ENCODE measurements at places on chromosomes 5 and 9.

GRCh38 chr9:6078382-6079105 lies 63.1 kb upstream of the RANBP6 start:
- H3K4me1 ChIP-seq: no peaks in the 10 kb centered on the region
- no peaks in the 10 kb centered on the region for H3K27me3 ChIP-seq
- no peak overlapping the region for H3K4me3 ChIP-seq
- H3K27ac ChIP-seq: no peak overlapping the region
- DNase-seq: peak; percentile 49
- H3K36me3 ChIP-seq: no peaks in the 10 kb centered on the region

DNA sequence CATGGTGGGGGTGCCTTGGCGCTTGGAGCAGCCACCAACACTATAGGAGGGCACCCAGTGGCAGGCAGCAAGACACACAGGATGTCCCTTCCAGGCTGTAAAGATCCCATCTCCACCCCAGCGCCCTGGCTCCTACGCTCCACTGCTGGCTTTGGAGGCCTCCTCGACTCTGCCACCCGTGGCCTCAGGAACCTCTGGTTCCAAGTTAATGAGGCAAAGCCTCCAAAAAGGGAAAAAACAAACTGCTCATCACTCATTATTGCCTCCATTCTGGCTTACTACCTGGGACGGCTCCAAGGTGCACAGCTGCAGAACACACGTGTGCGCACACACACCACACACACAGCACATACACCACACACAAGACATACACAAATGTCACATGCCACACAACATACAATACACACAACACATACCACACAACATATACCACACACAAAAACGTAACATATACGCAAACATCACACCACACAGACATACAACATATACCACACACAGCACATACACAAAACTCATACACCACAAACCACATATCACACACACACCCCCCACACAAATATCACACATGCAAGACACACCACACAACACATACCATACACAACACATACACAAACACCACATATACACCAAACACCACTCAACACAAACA lies 45.3 kb downstream of the ROR2 start:
- H3K4me1 ChIP-seq: peaks cover 3% of the 10 kb centered on the region
- no peak overlapping the region for H3K4me3 ChIP-seq

GRCh38 chr9:88930716-88931115 lies 60.6 kb upstream of the S1PR3 start:
- H3K27ac ChIP-seq: no peak overlapping the region
- H3K27me3 ChIP-seq: no peaks in the 10 kb centered on the region
- no peaks in the 10 kb centered on the region for H3K36me3 ChIP-seq
- DNase-seq: no peak
- no peaks in the 10 kb centered on the region for H3K4me1 ChIP-seq
- no peak overlapping the region for H3K4me3 ChIP-seq

- H3K27me3 ChIP-seq: no peaks in the 10 kb centered on the region
- peak; percentile 36 for DNase-seq
- no peak overlapping the region for H3K27ac ChIP-seq
- H3K4me1 ChIP-seq: peaks cover 12% of the 10 kb centered on the region
- no peaks in the 10 kb centered on the region for H3K36me3 ChIP-seq
- no peak overlapping the region for H3K4me3 ChIP-seq
Observed at GRCh38 chr9:95305770-95306492, 11.6 kb downstream of the FANCC start.

DNA sequence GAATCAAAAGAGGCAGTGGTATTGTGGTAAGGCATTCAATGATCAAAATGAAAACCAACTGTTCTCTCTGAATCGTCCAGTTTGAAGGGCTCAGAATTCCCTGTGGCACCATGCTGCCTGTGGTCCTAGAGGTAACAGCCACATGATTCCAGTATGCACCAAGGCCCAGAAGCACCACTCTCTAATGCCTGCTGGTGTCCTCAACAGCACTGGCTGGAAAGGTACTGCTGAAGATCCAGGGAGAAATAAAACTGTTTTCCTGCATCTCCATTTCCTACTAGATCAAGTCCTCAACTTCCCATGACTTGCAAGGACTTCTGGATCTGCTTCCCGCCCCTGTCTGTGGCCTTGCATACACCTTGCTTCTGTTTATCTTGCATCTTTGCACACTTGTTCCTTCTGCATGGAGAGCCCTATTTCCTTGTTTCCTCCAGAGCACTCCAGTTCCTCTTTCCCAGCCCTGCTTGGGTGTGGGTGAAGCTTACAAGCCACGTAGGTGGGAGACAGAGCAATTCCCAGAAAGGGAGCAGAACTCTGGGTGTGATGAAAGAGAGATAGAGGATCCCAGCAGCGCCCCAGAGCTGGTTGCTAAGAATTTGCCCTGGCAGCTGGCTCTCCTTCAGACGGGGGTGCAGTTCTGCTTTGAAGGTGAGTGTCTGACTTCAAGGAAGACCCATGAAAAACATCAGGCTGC lies 41.0 kb upstream of the EQTN start:
- DNase-seq: no peak
- H3K36me3 ChIP-seq: no peaks in the 10 kb centered on the region
- no peak overlapping the region for H3K4me3 ChIP-seq
- no peak overlapping the region for H3K27ac ChIP-seq
- H3K4me1 ChIP-seq: peaks cover 3% of the 10 kb centered on the region

All from astrocyte (in vitro differentiated cells and primary cell).